Tibial artery (tissue), 4 donors: ENCODE measurements at places on chromosomes 13 and 19.

DNA sequence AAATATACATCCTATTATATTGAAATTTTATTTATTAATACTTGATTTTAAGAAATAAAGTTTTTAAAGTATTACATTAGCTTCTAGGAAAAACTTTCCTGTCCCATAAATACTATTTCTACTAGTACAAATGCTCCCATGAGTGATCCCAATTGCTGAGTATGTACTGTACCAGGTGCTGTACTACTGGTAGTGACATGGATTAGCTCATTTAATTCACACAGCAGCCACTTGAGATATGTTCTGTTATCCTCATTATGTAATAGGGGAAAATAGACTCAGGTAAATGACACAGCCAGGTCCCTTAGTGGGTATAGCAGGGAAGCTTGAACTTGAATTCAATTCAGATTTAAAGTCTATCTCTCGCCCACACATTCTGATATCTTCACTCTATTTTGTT lies 363.1 kb downstream of the FGF14 start:
- no peak for DNase-seq

GRCh38 chr19:1560286-1560882 lies 7.7 kb downstream of the MEX3D start:
- DNase-seq = no peak

- DNase-seq = no peak
Measured at GRCh38 chr19:2421581-2422306, 5.6 kb downstream of the TIMM13 start.

DNA sequence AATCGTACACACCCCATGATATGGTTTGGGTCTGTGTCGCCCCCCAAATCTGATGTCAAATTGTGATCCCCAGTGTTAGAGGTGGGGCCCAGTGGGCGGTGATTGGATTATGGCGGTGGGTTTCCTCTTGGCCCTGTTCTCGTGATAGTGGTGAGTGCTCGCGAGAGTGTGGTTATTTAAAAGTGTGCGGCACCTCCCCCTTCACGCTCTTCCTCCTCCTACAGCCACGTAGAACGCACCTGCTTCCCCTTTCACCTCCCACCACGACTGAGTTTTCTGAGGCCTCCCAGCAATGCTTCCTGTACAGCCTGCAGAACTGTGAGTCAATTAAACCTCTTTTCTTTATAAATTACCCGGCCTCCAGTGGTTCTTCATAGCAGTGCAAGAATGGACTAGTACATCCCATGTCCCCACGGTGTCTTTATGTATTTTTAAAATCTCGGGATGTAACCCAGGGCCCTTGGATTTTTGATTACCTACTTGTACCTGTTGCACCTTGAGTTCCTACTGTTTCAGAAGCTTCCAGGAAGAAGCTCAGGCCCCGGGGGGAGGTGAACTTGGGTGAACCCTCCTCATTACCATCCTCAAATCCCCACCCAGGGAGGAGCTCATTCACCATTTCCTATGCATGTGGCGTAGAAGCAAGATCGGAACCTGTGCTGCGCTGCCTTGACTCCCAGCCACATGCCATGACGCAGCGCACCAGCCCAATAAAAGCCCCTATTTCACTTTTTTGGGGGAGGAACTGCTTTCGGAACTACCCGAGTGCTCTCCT lies 52.4 kb downstream of the TEX29 start:
- no peak for DNase-seq

GRCh38 chr13:69553976-69554375 lies 553.6 kb upstream of the ATXN8OS start:
- DNase-seq = no peak

DNA sequence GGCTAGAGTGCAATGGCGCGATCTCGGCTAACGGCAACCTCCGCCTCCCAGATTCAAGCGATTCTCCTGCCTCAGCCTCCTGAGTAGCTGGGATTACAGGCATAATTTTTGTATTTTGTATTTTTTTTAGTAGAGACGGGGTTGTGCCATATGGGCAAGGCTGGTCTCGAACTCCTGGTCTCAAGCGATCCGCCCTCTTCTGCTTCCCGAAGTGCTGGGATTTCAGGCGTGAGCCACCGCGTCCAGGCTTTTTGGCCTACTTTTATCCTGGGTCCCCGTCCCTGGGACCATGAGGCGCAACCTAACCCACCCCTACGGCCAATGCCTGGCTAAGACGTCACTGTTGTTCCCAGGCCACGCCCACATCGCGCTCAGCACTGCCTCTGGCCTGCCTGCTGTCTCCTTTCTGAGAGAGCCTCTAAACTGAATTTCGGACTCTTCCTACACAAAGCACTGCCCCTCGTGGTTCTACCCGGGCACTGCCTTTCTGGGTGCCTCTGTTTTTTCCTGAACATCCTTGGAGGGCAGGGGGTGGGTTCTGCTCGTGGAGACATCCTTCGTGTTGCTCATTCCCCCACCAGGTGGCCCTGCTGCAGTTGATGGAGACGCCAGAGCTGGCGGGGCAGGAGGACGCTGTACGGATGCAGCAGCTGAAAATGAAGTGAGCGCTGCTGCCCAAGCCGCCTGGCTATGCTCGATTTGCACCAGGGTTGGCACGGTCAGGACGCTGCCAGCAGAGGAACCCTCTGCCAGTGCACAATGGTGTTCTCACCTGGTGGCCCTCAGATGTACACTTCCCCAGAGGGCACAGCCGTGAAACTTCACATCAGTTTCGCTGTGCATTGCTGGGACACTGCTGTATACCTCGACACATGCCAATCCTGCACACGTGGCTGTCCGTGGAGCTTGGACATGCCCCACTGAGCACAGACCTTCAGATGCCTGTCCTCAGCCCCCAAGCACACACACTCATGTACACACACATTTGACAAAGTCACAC lies 2.0 kb downstream of the REX1BD start:
- peak; percentile 62 for DNase-seq

DNA sequence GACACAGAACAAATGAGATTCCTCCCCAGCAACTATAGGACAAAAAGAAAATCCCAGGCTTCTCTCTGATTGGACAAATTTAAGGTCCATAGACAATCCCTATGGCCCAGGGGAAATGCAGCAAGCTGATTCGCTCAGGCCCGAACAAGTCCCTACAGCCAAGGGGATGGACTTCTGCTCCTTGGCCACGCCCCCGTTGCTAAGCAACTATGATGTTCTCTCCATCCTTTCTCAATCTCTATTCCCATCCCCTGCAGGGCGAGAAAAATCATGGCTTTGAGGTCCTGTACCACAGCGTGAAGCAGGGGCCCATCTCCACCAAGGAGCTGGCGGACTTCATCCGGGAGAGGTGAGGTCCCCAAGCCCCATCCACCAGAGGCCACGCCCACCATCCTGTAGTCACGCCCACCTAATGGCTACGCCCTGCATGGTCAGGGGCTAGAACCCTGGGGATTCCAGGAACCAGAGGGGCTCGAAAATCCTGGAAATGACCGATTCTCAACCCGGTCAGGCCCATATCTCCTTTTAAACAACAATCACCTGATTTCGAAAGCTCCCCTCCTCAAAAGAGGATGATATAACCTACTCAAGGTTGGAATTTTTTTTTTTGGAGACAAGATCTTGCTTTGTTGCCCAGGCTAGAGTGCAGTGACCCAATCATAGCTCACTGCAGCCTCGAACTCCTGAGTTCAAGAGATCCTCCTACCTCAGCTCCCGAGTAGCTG lies 11.4 kb downstream of the FCHO1 start:
- no peak for DNase-seq

DNA sequence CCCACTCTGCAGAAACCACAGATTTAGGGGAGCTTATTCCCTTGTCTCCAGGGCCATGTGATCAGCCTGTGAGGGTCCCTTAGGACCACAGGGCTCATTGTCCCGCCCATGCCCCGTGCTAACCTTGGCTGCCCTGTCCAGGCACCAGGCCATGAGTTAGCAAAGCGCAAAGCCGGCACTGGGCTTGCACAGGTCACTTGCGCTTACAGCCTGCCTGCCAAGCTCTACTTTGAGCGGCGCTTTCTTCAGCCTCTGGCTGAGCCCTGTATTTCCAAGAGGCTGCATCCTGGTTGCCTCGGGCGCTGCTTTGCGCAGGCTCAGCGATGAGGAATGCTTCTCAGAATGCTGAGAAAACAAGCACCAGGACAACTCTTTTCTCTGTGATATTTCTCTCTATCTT lies 188.0 kb downstream of the TDRD3 start:
- DNase-seq = no peak
